ENCODE measurements at places on chromosomes 3 and 15. TPM values are rescaled to one million over a fixed set of nuclear protein-coding genes. Genes with fewer than 3 reads are reported as not detected.
A peak's percentile ranks its signal among the peaks of the same experiment; 100 is the strongest.

JMJD7 gene
- total RNA-seq: 7.6 TPM

DNA sequence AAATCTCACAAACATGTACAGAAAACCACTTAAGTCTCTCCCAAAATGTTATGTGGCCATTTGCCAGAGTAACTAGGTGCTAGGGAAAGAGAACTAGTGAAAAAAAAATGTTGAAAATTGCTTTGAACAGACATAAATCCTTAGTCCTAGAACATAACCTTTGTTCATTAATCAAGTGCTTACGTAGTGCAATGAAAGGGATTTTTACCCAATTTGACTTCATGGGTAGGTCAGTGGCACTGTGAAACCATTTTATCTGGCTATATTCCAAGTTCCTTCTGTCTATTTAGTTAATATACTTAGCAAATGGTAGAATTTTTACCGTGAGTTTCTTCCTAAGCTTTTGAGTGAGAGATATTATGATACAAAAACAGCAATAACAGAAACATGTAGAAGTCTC is 209.4 kb downstream of the DIPK2A start:
- DNase-seq: no peak
- H3K4me3 ChIP-seq: no peak overlapping the region
- no peaks in the 10 kb centered on the region for H3K4me1 ChIP-seq
- no peak overlapping the region for H3K27ac ChIP-seq

DNA sequence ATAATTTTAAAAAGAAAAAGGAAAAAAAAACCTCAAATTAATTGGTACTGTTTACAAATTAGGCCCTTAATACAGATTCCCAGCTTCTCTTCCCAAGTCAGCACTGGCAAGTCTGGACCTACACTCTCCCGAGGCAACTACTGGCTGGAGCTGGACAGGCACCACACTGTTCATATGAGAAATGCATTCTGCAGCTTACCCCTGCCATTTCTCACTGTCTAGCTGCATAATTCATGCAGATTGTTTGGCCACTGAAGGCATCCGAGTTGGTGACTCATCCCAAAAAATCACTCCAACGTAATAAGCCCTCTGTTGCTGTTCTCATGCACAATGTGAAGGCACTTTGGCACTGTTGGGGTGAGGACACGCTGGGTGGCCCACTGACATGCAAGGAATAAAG is 45.3 kb downstream of the ROPN1B start:
- no peaks in the 10 kb centered on the region for H3K4me1 ChIP-seq
- no peak overlapping the region for H3K27ac ChIP-seq
- no peak overlapping the region for H3K4me3 ChIP-seq
- no peaks in the 10 kb centered on the region for H3K36me3 ChIP-seq
- no peaks in the 10 kb centered on the region for H3K27me3 ChIP-seq

- H3K36me3 ChIP-seq: no peaks in the 10 kb centered on the region
- H3K27ac ChIP-seq: peak overlapping the region; percentile 76
- DNase-seq: no peak
- no peak overlapping the region for H3K4me3 ChIP-seq
These were observed 15.2 kb upstream of the CLEC3B start for GRCh38 chr3:45010811-45011333.

- no peak for DNase-seq
- H3K4me3 ChIP-seq: no peak overlapping the region
- H3K4me1 ChIP-seq: no peaks in the 10 kb centered on the region
- H3K27me3 ChIP-seq: no peaks in the 10 kb centered on the region
- H3K36me3 ChIP-seq: peaks cover 2% of the 10 kb centered on the region
- H3K27ac ChIP-seq: no peak overlapping the region
These were observed 13.1 kb downstream of the RSL24D1 start for GRCh38 chr15:55183679-55184078.

- H3K4me3 ChIP-seq: no peak overlapping the region
- DNase-seq: no peak
- no peak overlapping the region for H3K27ac ChIP-seq
These were observed 2.3 kb downstream of the MINDY4B start for GRCh38 chr3:150902988-150903387.

DNA sequence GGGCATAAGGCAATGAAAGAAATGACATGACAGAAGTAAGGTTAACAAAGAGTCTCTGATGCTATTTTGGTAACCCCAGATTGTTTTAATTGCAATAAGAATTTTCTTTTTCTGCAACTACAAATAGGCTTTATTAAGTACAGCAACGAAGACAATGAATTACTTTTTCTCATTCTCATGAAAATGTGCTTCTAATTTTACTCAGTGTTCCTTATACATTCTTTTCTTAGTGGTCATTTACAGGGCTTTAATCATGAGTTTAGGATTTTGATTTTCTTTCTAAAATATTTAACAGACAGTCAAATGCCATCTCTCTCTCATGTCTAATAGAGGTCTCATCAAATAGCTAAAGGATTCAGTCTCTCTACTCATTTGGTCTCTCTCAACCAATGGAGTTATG is 452.1 kb downstream of the RAP2B start:
- H3K4me3 ChIP-seq: no peak overlapping the region
- no peaks in the 10 kb centered on the region for H3K36me3 ChIP-seq
- no peak for DNase-seq
- no peak overlapping the region for H3K27ac ChIP-seq
- no peaks in the 10 kb centered on the region for H3K27me3 ChIP-seq

GOLGA6L10 gene
- total RNA-seq: 0.42 TPM

- no peak overlapping the region for H3K4me3 ChIP-seq
- peaks cover 55% of the 10 kb centered on the region for H3K4me1 ChIP-seq
- H3K27me3 ChIP-seq: no peaks in the 10 kb centered on the region
- no peak overlapping the region for H3K27ac ChIP-seq
- DNase-seq: no peak
These were observed 4.3 kb downstream of the SELENOT start for GRCh38 chr3:150607267-150608065.

ALDH1A2 gene
- 5.3 TPM for total RNA-seq

DNA sequence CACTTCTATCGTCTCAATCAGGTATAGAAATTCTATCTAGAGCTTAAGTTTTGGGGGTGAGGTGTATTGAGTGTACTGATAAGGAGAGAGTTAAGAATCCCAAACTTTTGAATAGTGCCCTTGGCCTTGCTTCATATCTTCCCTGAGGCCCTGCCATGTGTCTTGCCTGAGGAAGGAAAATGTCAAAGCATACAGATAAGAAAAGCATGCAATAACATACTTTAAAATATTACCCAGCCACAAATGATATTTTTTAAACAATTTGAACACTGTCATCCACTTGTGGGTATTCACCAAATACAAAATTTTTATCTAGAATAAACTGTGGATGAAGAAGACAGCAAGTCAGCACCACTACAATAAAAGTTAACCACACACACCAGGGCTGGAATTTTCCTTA is 631.0 kb upstream of the ALCAM start:
- DNase-seq: no peak
- no peaks in the 10 kb centered on the region for H3K36me3 ChIP-seq
- H3K4me3 ChIP-seq: no peak overlapping the region
- H3K4me1 ChIP-seq: no peaks in the 10 kb centered on the region
- no peak overlapping the region for H3K27ac ChIP-seq
- no peaks in the 10 kb centered on the region for H3K27me3 ChIP-seq

DNA sequence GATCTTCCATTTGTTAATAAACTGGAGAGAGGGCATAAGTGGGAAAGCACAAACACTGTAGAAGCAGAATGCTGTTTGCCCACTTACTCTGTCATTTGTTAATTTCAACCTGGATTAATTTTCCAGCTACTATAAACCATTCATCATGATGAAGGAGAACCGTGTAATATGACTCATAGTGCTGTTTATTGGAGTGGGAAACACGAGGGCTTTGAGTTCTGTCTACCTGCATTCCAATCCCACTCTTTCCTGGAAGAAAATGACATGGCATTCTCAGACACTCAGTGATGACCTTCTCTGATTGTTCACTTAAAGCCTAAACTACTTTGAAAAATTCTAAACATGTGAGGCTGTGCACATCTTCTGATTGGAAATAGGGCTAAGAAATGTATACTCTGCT is 826.7 kb downstream of the AGBL1 start:
- no peak overlapping the region for H3K27ac ChIP-seq
- no peaks in the 10 kb centered on the region for H3K36me3 ChIP-seq
- H3K4me3 ChIP-seq: no peak overlapping the region
- DNase-seq: no peak

PLA2G4E gene
- total RNA-seq: not detected

P3H2 gene
- total RNA-seq: 4.0 TPM

PAK6 gene
- 1.5 TPM for total RNA-seq

DNA sequence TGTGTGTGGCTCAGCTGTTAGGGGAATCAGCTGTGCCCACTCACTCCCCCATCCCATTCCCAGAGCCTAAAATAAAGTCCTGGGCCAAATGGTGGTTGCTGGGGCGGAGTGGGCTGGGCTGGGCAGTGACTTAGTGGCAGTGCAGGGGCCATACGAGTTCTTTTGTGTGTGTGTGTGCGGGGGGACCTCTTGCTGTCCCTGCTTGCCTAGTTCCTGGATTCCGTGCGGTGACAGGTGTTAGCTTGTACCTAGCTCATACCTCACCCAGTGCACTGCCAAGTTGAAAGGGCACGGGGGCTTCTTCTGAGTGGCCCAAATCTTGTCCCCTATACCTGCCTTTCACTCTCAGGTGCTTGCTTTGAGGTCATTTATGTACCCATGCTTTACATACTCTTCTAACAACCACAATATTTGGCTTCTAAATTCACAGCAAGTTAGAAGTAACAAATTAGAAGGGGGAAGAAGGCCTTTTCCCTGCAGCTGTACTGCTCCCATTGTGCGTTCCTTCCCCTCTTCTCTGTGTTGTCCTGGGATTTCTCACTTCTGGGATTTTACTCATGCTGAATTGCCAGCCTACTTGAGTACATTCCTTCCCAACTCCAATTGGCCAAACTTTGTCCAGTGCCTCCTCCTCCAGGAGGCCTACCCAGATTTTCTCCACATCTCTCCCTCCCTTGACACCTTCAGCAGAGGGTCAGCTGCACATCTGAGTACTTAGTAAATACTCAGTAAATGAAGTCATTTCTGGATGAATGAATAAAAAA is 66.3 kb upstream of the POLG start:
- no peaks in the 10 kb centered on the region for H3K4me1 ChIP-seq
- peaks cover 92% of the 10 kb centered on the region for H3K27me3 ChIP-seq
- no peak overlapping the region for H3K27ac ChIP-seq
- no peak for DNase-seq

GADL1 gene
- 0.46 TPM for total RNA-seq

- H3K27me3 ChIP-seq: no peaks in the 10 kb centered on the region
- H3K27ac ChIP-seq: peak overlapping the region; percentile 74
- no peak for DNase-seq
- H3K36me3 ChIP-seq: no peaks in the 10 kb centered on the region
- peaks cover 6% of the 10 kb centered on the region for H3K4me1 ChIP-seq
These were observed 35.7 kb downstream of the FLNB start for GRCh38 chr3:58043933-58044332.

DNA sequence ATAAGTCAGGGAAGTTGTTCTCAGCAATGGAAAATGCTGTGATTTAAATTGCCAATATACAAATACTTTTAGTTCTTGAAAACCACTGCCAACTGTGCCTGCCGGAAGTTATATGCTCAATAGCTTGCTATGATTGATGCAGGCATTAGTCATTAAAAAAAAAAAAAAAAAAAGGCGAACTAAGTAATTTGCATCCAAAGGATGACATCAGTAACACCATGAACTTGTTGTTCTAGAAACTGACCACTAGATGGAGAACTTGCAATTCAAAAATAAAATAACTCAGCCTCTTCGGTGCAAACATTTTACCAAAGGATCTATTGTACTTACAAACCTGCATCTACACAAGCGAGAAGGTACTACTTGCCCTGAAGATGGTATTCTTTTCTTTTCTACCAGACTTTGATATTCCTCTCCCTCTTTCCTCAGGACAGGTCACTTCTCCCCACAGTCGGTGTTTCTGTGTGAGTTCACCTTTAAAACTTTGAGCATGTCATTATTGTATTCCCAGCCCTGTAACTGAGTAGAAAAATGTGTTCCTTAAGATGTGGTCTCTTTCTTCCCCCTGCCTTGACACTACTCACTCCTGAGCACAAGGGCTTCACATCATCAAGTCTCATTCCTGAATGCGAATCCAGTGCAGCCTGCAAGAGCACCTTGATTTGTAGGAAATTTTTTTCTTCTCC is 115.0 kb upstream of the VEPH1 start:
- no peaks in the 10 kb centered on the region for H3K36me3 ChIP-seq
- no peaks in the 10 kb centered on the region for H3K27me3 ChIP-seq
- H3K4me1 ChIP-seq: no peaks in the 10 kb centered on the region
- DNase-seq: no peak

SLC12A8 gene
- total RNA-seq: not detected

ZPLD1 gene
- 0.07 TPM for total RNA-seq

- peaks cover 19% of the 10 kb centered on the region for H3K4me1 ChIP-seq
- H3K27me3 ChIP-seq: no peaks in the 10 kb centered on the region
- DNase-seq: no peak
- no peaks in the 10 kb centered on the region for H3K36me3 ChIP-seq
- no peak overlapping the region for H3K27ac ChIP-seq
These were observed 291.3 kb downstream of the TLE3 start for GRCh38 chr15:69806287-69806915.

SLC9C1 gene
- not detected for total RNA-seq

DNA sequence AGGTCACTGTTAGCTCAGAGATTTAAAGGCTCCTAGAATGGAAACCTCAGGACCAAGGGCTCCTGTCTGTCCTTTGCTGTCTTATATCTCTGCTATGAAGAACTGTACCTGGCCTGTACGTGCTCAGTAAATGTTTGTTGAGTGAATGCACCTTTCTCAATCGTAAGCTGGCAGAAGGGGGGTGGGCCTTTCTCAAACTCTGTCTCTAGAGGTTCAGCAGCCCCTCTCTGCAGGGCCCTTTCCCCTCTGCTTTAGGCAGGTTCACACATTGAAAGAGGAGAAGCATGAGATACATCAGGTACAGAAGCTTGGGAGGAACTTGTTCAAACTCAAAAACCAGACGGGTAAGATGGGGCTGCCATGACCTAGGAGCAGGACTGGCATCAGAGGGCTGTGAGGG is 155.6 kb downstream of the GOLGA6L4 start:
- H3K27ac ChIP-seq: no peak overlapping the region
- no peak overlapping the region for H3K4me3 ChIP-seq
- DNase-seq: no peak
- H3K27me3 ChIP-seq: no peaks in the 10 kb centered on the region

DNA sequence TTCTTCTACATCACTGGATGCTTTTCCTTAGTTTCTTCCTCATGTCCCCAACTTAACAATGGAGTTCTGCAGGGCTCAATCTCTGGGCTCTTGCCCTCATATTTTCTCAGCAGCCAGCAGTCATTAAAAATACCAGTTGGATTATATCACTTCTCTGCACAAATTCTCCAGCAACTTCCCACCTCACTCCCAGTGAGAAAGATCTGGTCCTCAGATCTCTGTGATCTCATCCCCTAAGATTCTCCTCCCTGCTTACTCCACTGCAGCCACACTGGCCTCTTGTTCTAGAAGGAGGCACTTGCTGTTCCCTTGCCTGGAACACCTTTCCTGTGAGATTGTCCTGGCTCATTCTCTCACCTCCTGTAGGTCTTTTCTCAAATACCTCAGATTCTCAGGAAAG is 6.1 kb downstream of the ERICH6 start:
- H3K4me1 ChIP-seq: no peaks in the 10 kb centered on the region
- H3K36me3 ChIP-seq: no peaks in the 10 kb centered on the region
- H3K27me3 ChIP-seq: no peaks in the 10 kb centered on the region
- no peak overlapping the region for H3K4me3 ChIP-seq
- DNase-seq: no peak
- H3K27ac ChIP-seq: no peak overlapping the region

- H3K27ac ChIP-seq: peak overlapping the region; percentile 71
- peak; percentile 41 for DNase-seq
- H3K4me3 ChIP-seq: no peak overlapping the region
- H3K4me1 ChIP-seq: peaks cover 34% of the 10 kb centered on the region
- H3K36me3 ChIP-seq: no peaks in the 10 kb centered on the region
These were observed 114.2 kb upstream of the UMPS start for GRCh38 chr3:124615896-124616543.

- no peaks in the 10 kb centered on the region for H3K36me3 ChIP-seq
- H3K4me1 ChIP-seq: no peaks in the 10 kb centered on the region
- H3K4me3 ChIP-seq: no peak overlapping the region
- no peak for DNase-seq
- no peak overlapping the region for H3K27ac ChIP-seq
These were observed 44.5 kb upstream of the RAD51 start for GRCh38 chr15:40650479-40650878.
